Skin of body (tissue), 3 donors: ENCODE measurements at places on chromosomes 1 and 21.
A peak's percentile ranks its signal among the peaks of the same experiment; 100 is the strongest.

DNA sequence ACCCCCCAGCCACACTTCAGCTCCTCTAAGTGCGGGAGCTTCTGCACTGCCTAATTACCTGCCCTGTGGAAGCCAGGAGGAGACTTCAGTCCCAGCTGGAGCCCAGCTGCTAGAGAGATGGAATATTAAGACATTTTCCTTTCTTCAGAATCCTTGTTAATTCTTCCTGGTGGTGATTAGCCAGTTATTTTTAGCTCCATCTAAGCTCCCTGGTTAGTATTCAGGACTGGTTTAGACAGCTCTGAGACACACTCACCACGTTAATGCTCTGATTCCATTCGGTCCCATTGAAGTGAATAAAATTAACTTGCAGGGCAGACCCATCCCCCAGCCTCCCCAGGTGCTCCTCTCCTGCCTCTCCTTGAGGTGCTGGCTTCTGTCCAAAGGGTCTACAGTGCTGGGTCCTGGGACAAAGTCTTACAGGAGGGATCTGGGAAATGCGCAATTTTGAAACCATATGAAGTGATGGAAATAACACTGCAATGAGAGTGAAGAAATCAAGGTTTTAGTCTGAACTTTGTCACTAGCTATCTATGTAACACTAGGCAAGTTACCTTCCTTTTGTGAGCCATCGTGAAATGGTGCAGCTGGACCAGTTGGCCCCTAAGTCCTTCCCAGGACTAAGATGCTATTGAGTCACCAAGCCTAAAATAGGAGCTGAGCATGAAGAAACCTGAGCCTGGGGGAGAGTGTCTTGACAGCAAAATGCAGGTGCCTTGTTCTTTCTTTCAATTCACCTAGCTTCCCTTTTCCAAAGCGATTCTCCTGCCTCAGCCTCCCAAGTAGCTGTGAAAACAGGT is 117.4 kb upstream of the ATP1A1 start:
- no peak for DNase-seq

DNA sequence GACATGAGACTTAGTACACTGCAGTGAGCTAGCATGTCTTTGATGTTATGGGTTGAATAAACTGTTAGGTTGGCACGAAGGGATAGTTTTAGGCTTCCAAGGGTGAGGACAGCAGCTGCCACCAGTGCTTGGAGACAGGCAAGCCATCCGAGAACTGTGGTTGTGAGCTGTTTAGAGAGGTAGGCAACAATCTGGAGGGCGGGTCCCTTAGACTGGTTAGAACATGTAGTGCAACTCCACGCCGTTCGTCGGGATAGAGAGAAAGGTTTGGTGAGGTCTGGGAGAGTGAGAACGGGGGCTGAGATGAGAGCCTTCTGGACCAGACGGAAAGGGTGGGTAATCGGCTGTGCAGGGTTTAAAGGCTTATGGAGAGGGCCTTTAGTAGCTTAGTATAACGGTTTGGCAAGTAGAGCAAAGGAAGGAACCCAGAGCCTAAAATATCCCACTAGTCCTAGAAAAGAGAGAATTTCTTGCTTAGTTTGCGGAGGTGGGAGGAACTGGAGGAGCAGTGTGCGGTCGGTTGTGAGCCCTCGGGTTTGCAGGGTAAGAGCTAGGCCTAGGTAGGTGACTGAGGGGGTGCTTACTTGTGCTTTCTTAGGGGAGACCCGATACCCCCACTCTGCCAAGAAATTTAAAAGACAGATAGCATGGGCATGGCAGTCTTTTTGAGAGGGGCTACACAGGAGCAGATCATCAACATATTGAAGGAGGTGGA is 72.8 kb downstream of the CNST start:
- no peak for DNase-seq

DNA sequence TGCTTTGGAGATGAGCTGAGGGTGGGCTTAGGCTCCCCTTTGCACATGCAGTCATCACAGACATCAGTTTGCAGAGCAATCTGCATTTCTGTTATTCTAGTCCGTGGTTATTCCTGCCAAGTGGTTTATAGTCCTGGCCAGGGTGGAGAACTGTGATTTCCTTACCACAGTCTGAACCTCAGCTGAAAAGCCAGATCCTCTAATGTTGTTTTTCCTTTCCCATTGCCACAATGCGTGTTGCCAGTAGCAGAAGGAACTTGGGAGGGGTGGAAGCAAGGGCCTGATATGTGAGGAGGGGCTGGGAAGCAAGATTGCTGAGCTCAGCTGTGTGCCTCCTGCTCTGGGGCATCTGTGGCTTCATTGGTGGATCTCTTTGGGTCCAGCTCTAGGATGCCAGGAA is 18.0 kb upstream of the ST3GAL3 start:
- no peak for DNase-seq

GRCh38 chr1:17229379-17229778 is 19.5 kb upstream of the PADI3 start:
- DNase-seq: no peak

- no peak for DNase-seq
Measured at GRCh38 chr1:204327359-204327758, 32.4 kb downstream of the PLEKHA6 start.

- peak; percentile 50 for DNase-seq
Measured at GRCh38 chr1:16111771-16112595, 38.5 kb upstream of the FAM131C start.

- no peak for DNase-seq
Measured at GRCh38 chr1:1247341-1247913, 905 bp upstream of the C1QTNF12 start.

GRCh38 chr1:162222014-162222413 is 152.5 kb downstream of the NOS1AP start:
- DNase-seq: no peak

- no peak for DNase-seq
Measured at GRCh38 chr1:235006132-235006721, 122.4 kb downstream of the TOMM20 start.
